ENCODE measurements at places on chromosomes 6 and 20.

DNA sequence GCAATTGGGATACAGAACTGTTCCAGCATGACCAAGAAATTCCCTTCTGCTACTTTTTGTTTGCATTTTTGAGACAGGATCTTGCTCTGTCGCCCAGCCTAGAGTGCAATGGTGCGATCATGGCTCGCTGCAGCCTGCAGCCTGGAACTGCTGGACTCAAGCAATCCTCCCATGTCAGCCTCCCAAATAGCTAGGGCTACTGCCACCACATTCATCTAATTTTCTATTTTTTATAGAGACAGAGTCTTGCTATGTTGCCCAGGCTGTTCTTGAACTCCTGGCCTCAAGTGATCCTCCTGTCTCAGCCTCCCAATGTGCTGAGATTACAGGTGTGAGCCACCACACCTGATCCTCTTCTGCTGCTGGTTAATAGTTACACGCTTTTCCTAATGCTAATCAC lies 204.9 kb downstream of the SOX4 start:
- DNase-seq: no peak

GRCh38 chr6:165819394-165819793 lies 156.4 kb upstream of the PDE10A start:
- DNase-seq: no peak

DNA sequence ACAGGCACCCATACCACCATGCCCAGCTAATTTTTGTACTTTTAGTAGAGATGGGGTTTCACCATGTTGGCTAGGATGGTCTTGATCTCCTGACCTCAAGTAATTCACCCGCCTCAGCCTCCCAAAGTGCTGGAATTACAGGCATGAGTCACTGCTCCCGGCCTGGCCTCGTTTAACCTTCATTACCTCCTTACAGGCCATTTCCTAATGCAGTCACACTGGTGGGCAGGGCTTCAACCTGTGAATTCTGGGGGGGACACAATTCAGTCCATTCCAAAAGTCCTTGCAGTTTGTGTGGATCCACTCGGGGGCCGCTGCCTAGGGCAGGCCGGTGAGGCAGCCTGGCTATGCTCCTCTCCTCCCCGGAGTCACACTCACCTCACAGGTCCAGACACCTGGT lies 112.4 kb upstream of the SNX9 start:
- no peak for DNase-seq

DNA sequence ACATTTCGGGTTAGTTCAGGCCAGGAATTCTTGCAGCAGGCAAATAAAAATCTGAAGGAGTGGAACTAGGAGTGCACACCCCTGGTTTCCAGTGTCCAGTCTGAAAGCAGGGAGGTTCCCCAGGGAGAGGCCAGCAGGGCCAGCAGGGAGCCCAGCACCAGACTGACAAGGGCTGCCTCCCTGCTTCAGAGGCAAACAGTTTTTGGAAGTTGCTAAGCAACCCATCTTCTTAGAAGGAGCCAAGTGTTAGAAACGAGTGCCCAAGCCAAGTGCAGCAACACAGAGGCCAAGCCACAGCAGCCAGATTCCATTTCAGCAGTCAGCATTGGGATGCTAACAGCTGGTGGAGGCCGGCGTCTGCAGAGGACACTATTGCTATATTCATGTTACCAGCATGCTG lies 179.1 kb downstream of the SYNDIG1 start:
- no peak for DNase-seq

GRCh38 chr20:60727425-60727824 lies 524.6 kb upstream of the CDH4 start:
- DNase-seq: no peak

- no peak for DNase-seq
These were observed 223.4 kb upstream of the FOXA2 start for GRCh38 chr20:22807646-22808244.

- no peak for DNase-seq
These were observed 370.3 kb downstream of the RFPL4B start for GRCh38 chr6:112717401-112717800.

DNA sequence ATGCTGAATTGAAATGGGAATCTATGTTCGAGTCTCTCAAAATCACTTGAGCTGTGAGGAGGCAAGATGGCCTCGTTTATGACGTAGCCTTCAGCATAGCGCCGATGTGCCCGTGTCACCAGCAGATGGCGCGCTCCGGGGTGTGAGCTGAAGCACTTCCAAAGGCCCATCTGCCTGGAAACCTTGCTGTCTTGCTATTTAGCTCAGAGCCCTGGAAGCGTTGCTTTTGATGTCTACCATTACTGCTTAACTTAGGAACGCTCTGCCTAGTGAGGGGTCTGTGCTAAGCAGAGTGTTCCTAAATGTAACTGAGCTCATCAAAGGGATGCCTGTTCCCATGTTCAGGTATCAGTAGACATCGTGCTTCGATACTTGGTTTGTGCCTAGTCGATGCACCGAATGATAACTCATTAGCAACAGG lies 67.7 kb downstream of the SYCP2L start:
- peak; percentile 34 for DNase-seq

DNA sequence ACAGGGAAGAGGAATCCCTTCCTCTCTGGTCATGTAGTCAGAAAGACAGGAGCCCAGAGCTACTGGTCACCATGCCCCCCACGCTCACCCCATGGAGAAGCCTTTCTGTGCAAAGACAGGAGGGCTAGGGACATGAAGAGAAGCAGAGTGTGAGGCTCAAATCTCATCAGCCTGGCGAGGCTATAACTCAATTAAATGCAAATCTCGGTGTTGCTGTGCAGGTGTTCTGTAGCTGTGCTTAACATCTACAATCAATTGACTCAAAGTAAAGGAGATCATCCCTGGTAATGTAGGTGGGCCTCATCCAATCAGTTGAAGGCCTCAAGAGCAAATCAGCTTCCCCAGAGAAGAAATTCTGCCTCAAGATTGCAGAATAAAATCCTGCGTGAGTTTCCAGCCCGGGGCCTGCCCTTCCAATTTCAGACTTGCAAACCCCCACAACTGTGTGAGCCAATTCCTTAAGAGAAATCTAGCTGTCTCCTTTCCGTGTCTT lies 64.4 kb downstream of the CHMP4B start:
- DNase-seq: no peak

- no peak for DNase-seq
These were observed 133.2 kb upstream of the JAG1 start for GRCh38 chr20:10807013-10807412.

DNA sequence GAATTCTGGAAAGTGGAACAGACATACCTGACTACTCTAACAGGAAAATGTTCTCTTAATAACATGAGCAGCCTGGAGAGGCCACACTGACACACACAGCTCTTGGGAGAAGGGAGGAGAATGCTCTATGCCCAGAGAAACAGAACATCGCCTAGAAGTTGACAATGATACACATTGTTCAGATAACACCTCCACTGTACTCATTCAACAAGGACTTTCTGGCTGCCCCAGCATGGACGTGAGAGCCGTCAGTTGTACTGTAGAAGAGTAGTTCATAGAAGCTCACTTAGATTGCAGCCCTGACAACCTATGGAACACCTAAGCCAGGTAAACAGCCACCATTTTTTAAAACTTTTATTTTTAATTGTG lies 28.9 kb downstream of the BMP7 start:
- no peak for DNase-seq

- DNase-seq: peak; percentile 25
These were observed 25.9 kb upstream of the HACE1 start for GRCh38 chr6:104885518-104886043.

- no peak for DNase-seq
These were observed 4.4 kb downstream of the PCIF1 start for GRCh38 chr20:45938727-45939438.

DNA sequence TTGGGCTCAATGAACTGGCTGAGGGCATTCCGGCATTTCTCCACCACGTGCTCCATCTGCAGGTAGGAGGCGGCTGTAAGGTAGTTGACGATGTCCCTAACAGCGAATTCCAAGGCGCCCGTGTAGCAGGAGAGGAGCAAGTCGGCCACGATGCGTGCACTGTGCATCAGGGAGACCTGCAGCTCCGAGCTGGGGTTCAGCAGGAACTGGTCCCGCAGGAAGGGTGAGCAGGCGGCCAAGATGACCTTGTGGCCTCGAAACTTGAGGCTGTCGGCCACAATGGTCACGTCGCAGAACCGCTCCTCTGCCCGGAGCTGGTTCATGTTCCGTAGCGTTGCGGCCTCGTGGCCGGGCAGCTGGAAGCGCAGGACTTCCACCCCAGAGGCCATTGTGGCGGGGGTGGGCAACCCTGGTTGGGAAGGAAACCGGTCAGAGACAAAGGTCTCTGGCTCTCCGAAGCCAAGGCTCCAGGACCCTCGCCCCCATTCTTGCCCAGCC lies 920 bp downstream of the ZBTB12 start:
- no peak for DNase-seq

GRCh38 chr6:3402310-3403237 lies 54.3 kb downstream of the SLC22A23 start:
- no peak for DNase-seq

- no peak for DNase-seq
These were observed 86.4 kb downstream of the ATXN1 start for GRCh38 chr6:16674801-16675392.

DNA sequence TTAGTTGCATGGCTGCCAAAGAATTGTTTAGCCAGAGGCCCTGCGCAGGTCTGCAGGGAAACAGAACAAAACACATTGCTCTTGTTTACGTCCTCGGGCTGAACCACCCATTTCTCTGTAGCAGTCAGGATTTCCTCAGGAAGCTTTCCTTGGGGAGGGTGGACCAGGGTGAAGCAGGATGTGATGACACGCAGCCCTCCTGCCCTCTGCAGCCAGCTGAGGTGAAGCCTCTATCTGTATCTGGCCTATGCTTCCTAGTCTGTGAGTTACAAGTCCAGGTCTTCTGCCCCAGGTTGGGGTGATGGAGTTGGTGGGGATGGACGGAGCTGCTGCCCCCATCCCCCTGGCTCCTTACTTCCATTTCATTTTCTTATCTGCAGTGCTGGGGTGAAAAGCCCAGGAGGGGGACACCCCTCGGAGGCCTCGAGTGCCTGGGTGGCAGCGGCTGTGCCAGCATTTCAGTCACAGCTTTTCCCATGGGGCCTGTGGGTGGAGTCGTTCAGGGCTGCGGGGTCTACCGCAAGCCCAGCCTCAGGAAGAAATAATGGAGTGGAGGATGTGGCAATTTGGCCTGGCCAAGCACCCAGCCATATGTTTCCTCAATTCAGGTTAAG lies 24.9 kb downstream of the SASH1 start:
- DNase-seq: no peak

GRCh38 chr20:43514648-43514999 lies 7.1 kb downstream of the L3MBTL1 start:
- peak; percentile 37 for DNase-seq

DNA sequence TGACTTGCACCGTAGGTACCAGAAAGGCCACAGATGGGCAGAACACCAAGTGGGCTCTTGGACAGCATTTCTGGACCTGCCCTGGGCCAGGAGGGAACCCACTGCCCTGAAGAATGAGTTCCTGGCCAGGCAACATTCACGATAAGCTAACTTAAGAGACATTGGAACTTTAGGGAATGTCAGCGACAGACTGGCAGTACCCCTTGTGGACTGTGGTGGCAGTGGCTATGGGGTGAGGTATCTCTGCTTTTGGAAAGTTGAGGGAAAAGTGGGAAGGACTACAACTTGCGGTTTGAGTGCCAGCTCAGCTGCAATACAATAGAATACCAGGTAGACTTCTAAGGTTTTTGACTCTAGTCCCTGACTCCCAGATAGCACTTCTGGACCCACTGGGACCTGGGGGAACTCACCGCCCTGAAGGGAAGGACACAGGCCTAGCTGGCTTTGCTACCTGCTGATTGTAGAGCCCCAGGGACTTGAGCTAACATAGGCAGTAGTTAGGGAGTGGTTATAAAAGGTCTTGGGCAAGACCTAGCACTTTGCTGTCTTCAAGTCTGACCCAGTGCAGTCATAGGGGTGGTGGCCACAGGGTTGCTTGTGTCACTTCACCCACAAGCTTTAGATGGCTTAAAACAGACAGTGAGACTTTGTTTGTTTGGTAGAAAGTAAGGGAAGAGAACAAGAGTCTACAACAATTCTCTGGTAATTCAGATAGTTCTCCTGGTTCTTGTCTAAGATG lies 617.6 kb downstream of the COL12A1 start:
- no peak for DNase-seq

- peak; percentile 27 for DNase-seq
These were observed 398 bp upstream of the SPATS1 start for GRCh38 chr6:44342052-44342451.

- no peak for DNase-seq
These were observed 134.6 kb upstream of the ECI2 start for GRCh38 chr6:4270001-4270400.

DNA sequence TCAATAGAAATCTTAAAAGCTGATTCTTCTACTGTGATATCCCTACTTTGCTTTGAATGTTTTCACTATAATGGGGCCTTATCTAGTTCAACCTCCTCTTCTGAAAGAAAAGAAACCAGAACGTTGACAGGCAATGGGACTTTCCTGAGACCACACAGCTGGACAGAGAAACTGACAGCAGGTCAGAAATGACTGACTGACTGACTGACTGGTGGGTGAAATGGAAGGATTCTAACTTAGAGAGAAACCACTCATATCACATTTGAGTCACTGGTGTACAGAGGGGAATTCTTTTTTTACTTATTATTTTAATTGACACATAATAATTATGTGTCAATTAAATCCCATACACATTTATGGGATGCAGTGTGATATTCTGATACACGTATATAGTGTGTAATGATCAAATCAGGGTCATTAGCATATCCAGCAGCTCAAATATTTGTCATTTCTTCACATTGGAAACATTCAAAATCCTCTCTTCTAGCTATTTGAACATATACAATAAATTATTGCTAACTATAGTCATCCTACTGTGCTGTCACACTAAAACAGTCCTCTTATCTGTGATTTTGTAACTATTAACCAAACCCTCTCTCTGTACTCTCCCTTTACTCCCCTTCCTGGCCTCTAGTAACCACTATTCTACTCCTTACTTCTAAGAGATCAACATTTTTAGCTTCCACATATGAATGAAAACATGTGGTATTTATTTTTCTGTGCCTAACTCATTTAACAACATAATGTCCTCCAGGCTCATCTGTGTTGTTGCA lies 64.8 kb upstream of the NRSN1 start:
- DNase-seq: no peak

DNA sequence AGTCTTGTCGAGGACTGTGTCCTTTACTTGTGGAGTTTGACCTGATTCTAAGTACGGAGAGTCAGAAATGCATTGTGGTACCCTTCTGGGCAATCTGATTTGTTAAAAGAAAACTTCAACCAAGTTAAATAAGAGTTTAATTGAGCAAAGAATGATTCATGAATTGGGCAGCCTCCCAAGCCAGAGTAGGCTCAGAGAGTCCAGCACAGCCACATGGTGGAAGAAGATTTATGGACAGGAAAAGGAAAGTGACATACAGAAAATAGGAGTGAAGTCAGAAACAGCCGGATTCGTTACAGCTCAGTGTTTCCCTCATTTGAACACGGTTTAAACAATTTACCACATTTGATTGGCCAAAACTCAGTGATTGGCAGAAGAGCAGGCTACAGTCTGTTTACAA lies 329.2 kb downstream of the DHX35 start:
- no peak for DNase-seq

- DNase-seq: peak; percentile 84
These were observed 207.1 kb upstream of the RREB1 start for GRCh38 chr6:6900569-6901204.

GRCh38 chr20:10005885-10006284 lies 28.9 kb upstream of the ANKEF1 start:
- no peak for DNase-seq
